Kasumi-1 (cell line): ENCODE measurements at places on chromosomes 12 and 14.

DNA sequence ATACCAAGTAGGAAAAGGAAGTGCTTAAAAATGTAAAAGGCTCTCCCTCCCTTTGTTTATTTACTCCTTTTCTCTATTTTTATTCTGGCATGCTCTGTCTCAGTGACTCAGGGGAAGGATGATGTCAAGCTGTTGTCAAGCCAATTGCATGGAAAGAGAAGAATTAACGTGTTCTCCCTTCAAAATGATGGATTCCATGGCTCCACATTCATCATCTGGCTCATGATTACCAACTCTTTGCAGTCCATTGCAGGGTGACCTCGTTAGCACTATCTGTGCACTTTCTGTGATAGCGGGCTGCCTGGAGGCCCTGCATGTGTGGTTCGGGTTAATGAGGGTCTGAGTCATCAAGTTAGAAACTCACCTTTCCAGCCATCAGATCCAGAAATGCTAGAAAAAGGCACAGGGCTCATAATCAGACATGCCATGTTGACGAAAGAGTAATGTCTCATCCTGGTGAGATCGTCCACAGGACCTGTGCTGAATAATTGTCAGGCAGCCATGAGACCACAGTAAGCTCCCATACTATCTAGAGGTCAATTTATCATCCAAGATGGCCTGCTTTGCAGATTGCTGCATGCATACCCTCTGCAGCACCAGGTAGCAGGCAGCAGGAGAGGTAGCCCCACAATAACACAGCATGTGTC, 79.2 kb upstream of the BTG1 start:
- no peak for DNase-seq

DNA sequence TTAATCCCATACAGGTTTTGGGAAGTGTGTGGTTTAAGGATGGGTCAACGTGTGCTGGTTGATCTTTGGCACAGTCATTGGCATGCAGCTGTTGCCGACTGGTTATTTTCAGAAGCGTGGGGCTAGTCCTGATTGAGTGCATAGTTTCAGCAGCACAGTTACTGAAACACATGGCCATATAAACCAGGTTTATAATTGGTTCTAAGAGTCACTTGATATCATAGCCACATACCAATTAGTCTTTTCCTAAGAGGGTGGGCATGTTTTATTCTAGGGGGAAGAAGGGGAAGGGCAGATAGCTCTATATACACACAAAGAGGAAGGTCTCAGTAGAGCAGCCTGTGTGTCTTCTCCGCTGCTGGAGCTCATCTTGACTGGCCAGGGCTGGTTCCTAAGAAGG, 11.0 kb upstream of the RPS6KL1 start:
- DNase-seq: peak; percentile 19

DNA sequence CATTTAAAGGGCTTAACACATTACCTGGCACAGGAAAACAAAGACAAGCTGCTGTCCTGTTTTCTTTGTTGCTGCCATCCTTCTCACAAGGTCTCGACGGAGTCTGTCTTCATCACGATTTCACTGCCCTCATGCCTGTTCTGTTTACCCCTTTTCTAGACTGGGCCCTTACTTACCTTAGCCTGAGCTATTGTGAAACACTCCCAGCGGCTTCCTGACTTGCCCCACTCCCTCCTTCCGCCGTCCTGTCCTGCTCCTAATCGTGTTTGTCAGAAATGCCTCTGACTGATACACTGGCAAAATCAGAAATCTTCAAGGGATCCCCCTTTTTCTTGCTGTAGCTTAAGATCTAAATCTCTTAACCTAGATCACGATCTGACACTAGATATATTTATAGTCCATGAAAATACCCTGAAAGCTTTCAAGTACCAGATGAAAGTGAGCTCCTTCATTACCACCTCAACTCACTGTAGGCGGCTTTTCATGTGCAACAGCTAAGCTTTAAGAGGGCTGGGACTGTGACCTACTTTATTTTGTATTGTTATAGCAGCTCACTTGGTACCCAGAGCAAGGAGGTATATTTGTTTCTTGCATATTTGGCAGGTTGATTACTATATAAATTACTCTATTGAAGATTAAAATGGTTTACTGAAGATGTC, 32.1 kb downstream of the TECPR2 start:
- DNase-seq: no peak

- no peak for DNase-seq
Observed at GRCh38 chr14:68312884-68313610, 479.8 kb downstream of the ZFP36L1 start.

DNA sequence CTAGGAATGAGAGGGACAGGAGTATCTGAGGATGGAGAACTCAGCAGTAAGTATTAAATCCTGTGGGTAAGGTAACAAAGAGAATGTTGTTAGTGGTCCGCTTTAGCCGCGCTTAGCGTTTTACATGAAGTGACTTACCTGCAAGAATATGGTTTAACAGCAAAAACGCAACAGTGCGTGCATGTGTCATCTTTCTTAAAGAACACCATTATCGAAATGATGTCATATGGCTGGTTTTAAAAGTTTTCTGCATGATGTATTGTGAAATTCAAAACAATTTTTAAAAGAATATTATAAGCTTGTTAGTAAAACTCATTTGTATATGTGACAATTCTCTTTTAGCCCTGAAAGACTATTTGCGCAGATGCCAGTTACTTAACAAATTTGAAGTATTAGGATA, 1.7 kb downstream of the LEMD3 start:
- no peak for DNase-seq

DNA sequence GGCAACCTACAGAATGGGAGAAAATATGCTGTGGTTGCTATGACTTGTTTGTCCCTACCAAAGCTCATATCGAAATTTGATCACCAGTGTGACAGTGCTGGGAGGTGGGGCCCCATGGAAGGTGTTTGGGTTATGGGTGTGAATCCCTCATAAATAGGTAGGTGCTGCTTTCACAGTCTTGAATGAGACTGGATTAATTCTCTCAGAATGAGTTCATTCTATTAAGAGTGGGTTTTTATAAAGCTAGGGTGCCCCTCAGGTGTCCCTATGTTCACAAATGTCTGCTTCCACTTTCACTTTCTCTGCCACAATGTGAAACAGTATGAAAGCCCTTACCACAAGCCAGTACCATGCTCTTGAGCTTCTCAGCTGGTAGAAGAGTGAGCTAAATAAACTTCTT, 133.5 kb downstream of the CPNE8 start:
- no peak for DNase-seq

GRCh38 chr14:101589486-101590015, 28.3 kb downstream of the DIO3 start:
- DNase-seq: no peak

DNA sequence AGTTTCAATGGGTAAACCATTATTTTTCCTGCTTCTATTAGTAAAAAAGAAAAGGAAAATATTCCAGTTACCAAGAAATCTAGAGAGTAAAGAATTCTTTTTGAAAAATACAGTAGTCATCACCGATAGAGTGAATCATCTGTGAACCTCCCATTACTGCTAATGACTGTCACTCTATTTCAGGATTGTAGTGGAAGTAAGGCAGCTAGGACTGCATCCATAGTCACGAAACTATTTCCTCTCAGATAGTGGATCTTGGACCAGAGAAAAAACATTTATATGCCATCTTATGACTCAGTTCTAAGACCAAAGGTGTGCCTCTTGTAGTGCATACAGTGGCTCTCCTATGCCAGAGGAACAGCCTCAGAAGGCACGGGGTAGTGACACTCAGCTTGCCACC, 173.9 kb upstream of the PLEKHA5 start:
- no peak for DNase-seq

DNA sequence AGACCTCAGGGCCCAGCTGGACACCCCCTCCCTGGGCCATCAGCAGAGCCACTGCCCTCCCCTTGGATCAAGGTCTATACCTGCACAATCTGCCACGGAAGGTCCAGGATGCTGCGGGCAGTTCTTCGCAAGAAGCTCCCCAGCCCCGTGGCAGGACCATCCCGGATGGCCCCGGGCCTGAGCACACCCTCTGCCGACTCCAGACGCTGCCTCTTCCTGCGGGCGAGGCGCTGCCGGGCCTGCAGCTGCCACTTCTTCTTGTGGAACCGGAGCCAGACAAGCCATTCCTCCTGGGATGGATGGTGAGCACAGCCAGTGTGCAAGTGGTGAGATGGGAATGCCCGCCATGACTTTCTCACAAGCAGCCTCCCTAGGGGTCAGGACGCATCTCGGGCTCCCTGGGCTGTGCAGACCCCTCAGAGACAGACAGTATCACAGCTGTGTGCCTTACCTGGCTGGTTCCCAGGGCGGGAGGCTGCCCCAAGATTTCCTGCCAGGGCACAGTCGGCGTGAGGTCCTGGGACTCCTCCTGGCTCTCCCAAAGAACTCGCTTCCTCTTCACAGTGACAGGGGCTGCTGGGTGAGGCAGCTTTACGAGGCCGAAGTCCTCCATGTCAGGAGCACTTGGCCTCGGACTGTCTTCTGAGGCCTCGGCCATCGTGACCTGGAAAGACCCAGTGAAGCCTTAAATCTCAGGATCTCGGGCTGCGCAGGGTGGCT, 30.8 kb downstream of the P2RX2 start:
- no peak for DNase-seq

DNA sequence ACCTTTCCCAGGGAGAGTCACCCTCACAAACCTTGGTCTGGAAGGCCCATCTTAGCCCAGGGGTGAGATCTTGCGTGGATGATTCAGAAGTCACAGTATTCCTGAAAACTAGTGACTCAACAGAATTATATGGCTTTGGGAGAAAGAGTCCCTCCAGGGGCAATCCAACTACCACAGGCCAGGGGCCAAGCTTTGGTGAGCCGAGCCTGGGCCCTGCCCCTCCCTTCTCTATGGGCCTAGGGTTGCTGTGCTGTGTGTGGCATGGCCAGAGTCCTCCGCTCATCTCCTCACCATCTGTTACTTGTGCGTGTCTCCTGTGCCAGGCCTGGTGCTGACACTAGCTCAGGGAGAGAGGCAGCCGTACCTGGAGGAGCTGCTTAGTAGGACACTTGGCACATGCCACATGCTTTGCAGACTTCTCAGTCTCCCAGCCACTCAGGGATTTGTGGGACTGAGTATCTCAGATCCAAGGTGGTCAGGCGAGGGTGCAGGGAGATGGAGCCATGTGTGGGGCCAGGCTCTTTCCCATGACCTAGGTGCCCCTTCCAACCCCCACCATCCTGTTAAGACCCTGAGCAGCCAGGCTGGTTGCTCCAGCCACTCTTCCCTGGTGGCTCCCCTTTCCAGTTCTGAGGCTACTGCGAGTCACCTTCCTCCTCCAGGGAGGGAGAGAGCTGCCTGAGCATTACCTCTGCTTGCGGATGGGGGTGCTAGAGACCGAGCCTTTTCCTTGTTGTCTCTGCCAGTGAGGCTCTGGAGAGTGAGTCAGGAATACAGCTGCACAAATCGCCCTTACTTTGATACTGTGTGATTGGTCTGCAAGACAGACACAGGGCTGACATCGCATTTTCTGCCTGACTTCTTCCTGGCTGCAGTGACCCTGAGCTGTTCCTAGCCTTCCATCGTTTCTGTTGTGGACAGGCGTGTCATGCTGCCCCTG, 94.1 kb downstream of the SLC25A47 start:
- DNase-seq: no peak

GRCh38 chr12:50788561-50788960, 24.7 kb downstream of the ATF1 start:
- no peak for DNase-seq

GRCh38 chr14:47874350-47874749, 198.9 kb upstream of the MDGA2 start:
- DNase-seq: no peak

DNA sequence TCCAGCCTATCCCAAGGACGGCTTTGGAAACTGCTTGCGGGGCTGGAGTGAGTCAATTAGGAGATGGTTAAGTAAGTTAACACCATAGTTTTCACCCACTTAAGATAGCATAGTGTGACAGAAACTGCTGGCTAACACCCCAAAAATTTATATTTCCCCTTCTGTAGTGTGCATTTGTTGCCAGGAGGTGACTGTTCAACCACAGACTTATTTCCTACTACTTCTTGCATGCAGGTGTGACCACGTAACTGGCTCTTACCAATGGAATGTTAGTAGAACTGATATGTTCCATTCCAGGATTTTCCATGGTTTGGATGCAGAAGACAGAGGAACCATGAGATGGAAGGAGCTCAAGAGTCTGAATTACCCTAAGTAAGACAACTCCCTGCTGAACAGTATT, 52.9 kb upstream of the SLC35F4 start:
- DNase-seq: no peak

- no peak for DNase-seq
Observed at GRCh38 chr14:69547701-69548348, 26.8 kb downstream of the CCDC177 start.

DNA sequence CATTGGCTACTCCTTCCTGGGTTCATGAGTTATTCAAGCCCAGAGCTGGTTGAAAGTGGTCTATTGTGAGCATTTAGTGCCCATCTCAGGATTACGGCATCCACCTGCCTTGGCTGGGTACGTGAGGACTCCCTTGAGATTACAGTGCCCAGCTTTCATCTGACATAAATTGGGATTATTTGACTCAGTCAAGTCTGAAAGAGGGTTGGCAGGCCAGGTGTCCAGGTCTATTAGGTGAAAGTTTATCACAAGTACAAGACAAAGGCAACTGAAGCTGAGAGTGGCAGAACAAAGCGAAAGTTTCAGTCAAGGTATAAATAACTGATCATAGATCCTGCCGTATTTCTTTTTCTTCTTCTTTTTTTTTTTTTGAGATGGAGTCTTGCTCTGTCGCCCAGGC, 84.6 kb upstream of the ATF7IP start:
- no peak for DNase-seq

GRCh38 chr12:80593766-80594165, 113.7 kb upstream of the MYF6 start:
- no peak for DNase-seq
